Right forelimb (tissue), 1 donor: ENCODE measurements at places on chromosomes 3 and 15.

DNA sequence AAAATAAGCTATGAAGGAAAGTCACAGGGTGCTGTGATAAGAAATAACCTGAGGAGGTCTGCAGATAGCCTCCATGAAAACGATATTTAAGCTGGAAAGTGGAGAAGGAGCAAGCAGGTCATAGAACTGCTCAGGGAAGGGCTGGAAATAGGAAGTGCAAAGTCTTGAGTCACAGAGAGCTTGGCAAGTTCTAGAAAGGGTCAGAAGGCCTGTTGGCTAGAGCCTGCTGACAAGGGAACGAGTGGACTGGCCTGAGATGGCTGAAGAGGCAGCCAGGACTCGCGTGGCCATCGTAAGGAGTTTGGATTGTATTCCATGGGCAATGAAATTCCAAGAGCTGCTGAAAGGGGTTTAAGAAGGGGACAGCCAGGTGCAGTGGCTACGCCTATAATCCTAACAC, 64.7 kb upstream of the IL12A start:
- no peak for DNase-seq

DNA sequence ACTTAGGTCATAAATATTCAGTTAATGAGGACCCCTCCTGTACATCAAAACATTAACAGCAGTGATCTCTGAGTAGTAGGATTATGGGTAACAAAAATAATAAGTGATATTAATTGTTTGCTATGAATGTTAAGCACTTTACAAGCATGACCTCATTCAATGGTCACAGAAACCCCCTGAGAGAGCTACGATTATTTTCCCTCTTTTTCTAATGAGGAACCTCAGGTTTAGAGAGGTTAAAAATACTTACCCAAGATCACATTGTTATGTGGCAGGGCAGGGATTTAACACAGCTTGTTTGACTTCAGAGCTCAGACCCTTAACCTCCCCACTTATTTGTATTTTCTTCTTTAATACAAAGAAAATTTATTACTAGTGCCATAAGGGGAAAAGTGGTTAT, 228.2 kb downstream of the TBL1XR1 start:
- no peak for DNase-seq

GRCh38 chr3:179743913-179744312, 91.1 kb downstream of the USP13 start:
- DNase-seq: no peak

GRCh38 chr3:61814674-61815073, 253.3 kb downstream of the PTPRG start:
- DNase-seq: no peak
